Stimulated activated CD4-positive, alpha-beta T cell treated with anti-CD3 and anti-CD28 coated beads, TNF-alpha, amount 100 ng/mL, for 4 hours (primary cell): ENCODE measurements at places on chromosomes 4 and X.

DNA sequence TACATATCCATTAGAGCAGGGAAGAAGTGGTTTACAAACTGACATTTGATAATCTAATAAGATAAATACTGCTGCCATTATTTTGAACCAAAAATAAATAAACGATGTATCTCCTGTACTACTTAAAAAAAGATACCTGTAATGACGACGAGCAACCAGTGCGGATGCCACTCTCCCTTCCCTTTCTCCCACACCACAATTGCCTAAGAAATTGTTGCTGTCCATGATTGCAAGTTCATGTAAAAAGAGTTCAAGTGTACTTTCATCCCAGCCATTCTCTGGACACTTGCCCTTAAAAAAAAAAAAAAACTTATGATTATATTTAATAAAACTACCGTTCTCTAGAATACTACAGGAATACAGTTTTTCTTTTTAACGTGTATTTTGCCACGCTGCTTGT, 1.4 kb downstream of the SEPSECS start:
- no peak for DNase-seq

- DNase-seq, result no peak
These were observed 51.4 kb upstream of the MND1 start for GRCh38 chr4:153292897-153293741.

DNA sequence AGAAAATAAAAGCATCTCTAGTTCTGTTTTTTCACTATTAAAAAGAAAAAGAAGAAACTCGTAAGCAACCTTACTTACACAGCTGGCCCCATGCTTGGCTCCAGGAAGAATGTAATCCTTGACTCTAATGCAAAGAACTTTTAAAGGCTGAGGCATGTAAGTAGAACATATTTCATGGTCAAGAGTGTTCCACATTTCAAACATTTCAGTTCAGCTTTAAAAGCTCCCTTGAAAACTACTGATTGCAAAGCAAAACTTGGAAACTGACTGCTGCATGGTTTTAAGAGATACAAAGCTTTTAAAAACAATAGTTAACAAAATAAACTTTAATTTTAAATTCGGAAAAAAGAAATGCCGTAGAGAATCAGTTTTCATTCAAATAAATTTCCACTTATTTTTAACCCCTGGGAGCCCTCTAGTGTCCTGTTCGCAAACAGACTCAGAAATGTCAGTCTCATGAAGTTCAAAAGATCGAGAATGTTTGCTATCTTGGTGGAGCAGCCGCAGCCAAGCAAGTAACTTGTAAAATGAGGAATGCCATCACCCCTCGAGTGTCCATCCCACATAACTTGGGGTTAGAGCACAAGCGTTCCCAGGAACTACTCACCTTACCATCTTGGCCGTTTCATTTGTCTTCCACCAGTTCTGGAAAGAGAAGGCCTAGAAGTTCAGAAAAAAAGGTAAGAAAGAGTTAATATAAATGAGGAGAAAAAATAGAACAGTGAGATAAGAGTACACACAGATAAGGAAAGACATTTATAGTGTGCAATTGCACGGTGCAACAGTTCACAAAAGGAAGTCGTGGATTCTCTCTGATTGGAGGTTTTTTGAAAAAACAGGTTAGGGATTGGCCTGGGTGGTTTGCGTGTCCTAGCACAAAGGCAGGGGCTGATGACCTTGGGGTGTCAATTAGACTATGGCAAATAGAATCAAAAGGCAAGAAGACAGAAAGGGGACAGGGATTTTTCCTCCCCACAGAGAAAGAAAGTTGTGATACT, at the start of gene GASK1B:
Gene GASK1B, minus strand, starts transcription at position 765 of the 998 bp plus-strand sequence. CDS start 1,650 bp downstream, outside the sequence.
- no peak for DNase-seq

DNA sequence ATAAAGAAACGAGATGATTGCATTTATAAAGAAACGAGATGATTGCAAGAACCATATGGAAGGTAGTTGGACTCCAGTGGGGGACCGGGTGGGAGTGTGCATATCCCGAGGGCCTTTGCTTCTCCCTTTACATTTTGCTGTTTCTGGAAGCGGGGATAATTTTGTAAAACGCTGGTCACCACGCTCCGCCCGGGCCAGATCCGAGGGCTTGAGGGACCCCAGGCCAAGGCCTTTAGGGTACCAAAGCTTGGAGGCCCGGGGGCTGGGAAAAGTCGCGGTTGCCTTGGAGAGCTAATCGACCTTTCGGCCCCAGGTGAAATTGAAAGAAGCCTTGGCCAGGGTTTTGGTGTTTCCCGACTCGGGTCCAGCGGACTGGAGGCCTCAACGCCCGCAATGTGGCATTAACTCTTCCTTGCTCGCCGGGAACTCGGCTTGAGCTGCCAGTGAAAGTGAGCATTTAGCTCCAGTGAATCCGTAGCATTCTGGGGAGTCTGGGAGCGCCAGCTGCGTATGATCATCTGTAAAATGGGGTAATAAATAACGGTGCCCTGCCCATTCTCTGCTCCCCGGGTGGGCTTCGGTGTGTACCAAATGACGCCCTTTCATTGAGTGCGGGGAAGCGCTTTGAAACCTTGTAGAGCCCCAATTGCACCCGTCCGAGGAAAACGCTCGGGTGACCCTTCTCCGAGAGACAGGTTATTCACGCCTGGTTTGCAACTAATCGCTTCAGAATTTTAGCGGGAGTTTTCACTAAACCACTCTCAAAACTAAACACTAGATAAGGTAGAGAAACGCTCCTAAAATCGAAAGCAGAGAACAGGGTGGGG, 4.5 kb downstream of the NKX3-2 start:
- DNase-seq, result no peak

- DNase-seq, result no peak
These were observed 11.9 kb upstream of the TRIML1 start for GRCh38 chr4:188127214-188127874.

DNA sequence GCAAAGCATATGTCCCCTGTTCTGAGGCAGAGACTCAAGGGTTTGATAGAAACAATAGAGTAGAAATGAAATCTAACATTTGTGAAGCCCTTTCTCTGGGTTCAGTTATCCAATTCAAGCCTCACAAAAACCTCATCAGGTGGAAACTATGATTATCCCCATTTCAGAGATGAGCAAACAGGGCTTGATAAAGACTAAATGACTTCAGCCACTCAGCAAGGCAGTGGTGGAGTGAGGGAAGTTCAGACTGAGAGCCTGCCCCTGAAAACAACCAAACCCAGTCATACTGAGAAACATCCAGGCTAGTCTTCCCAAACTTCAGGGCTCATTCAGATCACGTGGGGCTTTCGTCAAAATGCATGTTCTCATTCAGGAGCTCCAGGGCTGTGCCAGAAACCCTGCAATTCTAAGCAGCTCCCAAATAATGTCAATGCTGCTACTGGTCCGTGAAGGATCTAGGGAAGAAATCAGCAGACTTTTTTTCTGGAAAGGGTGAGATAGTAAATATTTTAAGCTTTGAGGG, 109.6 kb upstream of the KIT start:
- no peak for DNase-seq
